Fibroblast of the aortic adventitia (primary cell): ENCODE measurements at places on chromosomes 12 and 14.

DNA sequence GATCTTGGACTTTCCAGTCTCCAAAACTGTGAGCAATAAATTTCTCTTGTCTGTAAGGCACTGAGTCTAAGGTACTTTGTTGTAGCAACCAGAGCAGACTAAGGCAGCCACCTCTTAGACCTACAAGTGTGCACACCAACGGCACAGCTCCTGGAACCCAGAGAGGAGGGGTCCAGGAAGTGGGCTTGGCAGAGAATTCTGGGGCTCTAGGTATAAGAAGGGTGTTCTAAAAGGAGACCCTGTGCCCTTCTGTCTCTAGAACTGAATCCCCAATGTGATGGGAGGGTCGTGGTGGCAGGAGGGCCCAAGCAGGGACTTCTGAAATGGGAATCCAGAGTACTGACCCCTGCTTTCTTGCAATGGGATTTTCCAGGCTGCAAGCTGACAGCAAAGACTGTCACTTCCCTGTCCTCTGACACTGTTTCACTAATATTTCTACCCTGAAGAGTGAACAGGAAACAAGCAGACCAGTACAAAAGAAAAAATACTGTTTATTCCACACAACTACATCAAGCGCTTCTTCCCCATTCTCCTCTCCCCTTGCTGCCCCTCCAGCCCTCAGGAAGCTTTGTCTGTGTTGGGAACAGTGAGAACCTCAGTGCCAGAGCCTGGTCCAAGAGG, 13.6 kb upstream of the TFCP2 start:
- no peak for DNase-seq

DNA sequence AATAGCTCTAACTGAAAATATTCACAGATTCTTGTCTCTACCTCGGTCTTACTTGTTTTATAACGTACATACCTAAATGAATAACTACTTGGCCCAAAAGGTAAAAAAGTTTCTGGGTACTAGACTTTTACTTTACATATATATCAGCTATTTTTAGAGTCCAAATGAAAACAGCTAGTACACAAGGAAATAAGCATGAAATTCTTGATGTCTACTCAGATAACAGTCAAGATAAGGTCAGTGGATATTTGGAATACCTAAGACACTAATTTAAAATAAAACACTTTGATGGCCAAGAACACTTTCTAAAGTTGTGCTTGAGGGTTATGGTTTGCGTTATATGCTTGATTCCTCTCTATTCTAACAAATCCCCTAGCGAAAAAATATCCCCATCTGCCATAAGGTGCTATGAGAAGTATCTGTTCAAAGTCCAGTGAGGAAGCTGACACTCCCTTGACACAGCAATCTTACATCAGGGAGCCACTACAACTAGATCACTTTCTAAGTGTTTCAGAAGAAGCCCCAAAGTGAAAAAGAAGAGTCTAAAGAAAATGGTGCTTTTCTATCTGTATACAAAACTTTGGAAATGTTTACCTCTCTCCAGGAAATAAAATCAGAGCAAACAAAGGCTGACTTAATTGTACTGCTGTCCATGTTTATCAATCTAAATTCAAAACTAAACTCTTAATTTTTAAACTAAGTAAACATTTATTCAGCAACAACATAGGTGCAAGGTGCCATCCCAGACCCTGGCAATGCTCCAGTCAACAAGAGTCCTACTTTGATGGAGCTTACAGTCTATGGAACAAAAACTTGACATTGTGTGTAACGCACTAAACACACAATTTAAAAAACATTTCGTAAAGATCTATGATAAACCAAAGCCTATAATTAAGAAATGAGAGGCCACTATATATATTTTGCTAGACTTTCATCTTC, 11.7 kb downstream of the PTPN21 start:
- DNase-seq: no peak

- DNase-seq: no peak
Observed at GRCh38 chr14:51203881-51204280, 36.2 kb upstream of the TMX1 start.

GRCh38 chr12:131983026-131983425, 33.3 kb downstream of the EP400 start:
- no peak for DNase-seq

DNA sequence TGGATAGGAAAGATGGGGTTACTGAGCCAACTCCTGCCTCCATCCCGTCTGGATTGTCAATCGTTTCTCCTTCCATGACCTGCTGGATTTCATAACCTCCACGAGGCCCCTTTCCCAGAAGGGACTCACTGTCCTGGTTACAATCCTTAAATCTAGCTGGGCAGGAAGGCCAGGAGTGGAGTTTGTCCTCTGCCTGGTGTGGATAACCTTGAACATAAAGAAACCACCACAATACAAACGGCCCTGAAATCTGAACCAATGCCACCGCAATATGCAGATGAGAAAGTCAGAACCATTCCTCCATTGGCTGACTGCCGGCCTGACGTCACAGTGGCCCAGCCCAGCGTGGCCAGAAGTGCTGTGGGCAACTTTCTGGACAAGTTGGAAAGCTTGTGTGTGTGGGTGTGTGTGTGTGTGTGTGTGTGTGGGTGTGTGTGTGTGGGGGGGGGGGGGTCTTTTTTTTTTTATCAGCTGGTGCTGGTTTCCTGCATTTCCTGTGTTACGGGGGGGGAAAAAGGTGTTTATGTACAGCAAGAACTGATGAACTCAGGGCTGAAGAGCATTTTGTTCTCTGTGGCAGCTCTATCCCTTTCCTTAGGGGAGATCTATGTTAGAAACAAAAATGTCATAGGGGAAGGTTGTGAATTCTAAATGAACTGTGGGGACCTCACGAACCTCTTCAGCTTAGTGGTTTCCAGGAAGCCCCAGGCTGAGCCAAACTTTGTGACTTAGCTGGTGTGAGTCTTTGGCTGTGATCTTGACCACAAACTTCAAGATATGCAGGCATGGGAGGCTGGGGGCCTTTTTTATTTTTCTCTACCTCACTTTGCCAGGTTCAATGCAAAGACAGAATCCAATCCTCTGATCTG, 81.6 kb upstream of the MED13L start:
- DNase-seq: peak; percentile 97

- DNase-seq: no peak
Observed at GRCh38 chr12:128245121-128245520, 21.8 kb upstream of the TMEM132C start.

DNA sequence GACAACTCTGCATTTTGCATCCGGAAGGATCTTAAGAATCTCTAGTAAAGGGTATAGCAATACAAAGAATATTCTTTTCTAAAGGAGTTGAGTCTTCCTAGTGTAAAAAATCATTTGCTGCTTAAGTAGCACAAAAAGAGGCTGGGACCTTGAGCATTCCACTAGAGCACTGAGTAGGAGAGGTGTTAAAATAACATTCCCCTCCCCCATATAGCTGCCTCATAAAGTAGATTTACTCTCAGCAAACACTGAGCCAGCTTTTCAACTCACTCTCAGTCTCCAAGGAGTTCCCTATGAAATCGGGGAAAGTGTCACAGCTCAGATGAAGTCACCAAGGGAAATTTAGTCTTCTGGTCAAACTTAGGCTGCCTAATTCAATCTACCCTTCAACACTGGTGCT, 592.7 kb downstream of the ETNK1 start:
- DNase-seq: no peak

GRCh38 chr12:105167346-105167745, 59.8 kb downstream of the WASHC4 start:
- no peak for DNase-seq

GRCh38 chr12:6472491-6472890, 2.0 kb upstream of the VAMP1 start:
- no peak for DNase-seq

- peak; percentile 25 for DNase-seq
Observed at GRCh38 chr12:108214486-108214885, 85.4 kb downstream of the WSCD2 start.

DNA sequence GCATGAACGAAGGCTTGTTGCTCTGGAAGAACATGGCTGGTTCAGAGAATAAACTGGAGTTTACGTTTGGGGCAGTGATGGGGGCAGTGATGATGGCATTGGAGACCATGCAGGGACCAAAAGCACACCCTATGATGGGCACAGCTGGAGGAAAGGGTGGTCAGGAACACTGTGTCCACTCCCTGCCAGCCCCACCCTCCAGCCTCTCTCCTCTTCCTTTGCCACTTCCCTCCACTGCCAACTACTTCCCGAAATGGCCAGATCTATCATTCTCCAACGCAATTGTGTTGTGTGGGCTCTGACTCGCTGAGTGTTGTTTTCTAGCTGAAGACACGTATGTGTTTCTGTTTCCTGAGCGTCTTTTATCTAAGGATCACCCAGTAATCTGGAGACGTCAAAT, 39.3 kb upstream of the GSG1 start:
- no peak for DNase-seq
